ENCODE measurements at places on chromosomes 3 and 15.

DNA sequence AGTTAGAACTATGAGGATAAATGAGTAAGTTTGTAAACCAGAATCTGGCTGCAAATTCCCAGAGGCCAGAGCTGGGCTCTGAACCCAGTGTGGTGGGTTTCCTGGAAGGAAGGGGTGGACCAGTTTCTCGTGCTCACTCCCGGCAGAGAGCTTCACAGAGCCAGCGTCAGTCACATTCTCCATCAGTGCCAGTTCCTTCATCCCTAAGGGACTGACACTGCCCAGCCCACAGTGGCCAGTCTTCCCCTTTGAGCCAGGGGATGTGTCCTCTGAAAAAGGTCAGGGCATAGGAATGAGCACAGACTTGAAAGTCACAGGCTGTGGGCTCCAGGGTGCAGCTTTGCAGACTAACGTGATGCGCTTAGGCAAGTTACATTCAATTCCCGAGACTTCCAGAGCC lies 135.8 kb upstream of the HACD2 start:
- no peak for DNase-seq

- DNase-seq: no peak
These were observed 211.5 kb downstream of the NECTIN3 start for GRCh38 chr3:111283165-111283564.

DNA sequence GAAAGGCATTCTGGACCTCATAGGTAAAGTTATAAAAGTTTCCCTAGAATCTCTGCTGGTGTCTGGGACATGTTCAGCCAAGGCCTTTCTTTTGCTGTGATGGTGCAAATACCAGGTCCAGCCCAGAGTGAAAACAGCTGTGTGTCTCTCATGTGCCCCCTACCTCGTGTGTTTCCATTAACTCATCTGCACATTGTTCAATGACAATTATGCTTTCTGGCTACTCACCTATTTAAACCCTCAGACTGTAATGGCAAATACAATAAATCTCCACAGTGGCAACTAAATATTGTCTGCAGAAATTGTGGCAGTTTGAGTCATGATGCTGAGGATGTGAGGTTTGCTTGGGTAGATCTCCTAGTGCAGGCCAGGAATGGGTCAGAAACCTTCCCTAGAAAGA lies 53.1 kb upstream of the GALNT15 start:
- DNase-seq: no peak

- peak; percentile 89 for DNase-seq
These were observed 91.3 kb downstream of the PLXNA1 start for GRCh38 chr3:127073941-127074820.

GRCh38 chr3:188199386-188199785 lies 45.4 kb downstream of the LPP start:
- DNase-seq: no peak

DNA sequence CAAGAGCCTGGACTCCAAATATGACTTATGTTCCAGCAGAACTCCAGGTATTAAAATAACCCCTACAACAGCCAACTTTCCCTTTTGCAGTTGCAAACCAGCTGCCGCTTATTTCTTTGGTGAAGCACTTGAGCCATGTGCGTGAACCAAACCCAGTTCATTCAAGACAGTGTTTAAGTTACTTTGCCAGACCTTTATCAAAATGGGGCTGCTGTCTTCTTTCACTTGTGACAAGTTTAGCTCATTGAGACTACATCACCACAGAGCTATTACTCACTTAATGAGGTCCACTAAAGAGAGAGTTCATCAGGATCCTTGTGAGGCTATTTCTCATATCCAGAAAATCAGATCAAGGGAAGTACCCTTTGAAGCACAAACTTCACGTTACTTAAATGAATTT lies 2.4 kb upstream of the XRN1 start:
- no peak for DNase-seq

- no peak for DNase-seq
These were observed 958.8 kb upstream of the NR2F2 start for GRCh38 chr15:95371664-95372063.

- DNase-seq: no peak
These were observed 106.6 kb downstream of the MYH15 start for GRCh38 chr3:108403686-108404345.

- no peak for DNase-seq
These were observed 79.0 kb downstream of the NEDD4 start for GRCh38 chr15:55914446-55914845.

DNA sequence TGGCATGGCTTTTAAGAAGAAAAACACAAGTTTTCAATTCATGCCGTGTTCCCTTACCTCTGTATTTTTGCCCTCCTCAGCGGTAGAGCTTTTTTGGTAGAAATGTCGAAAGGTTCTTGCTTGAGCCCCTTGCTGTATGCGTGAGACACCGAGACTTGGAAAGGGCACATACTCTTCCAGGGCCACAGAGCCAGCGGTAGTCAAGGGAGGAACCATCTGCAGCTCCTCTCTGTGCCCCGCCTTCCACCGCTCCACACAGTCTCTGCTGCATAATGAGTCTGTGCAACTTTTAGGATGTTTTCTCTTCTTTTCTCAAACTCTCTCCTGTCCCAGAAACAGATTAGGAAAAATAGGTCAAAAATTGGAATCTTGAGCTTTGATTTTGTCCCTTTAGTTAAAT lies 77.5 kb downstream of the LPP start:
- DNase-seq: no peak

DNA sequence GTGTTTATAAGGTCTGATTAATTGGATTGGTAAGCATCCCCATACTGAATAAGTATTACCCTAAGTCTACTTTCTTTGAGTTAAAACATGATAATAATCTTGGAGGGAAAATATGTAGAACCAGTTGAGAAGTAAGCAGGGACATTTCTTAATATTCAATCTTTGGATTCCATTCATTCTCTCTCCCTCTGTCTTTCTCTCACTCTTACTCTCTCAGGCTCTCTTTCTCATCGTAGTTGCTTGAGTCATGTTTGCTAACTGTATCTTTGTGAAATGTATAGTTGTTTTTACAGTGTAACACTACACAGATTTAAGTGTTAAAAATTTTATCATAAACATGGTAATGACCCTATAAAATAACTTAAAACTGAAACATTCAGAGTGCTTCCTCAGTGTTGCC lies 163.8 kb downstream of the RSRC1 start:
- peak; percentile 11 for DNase-seq

DNA sequence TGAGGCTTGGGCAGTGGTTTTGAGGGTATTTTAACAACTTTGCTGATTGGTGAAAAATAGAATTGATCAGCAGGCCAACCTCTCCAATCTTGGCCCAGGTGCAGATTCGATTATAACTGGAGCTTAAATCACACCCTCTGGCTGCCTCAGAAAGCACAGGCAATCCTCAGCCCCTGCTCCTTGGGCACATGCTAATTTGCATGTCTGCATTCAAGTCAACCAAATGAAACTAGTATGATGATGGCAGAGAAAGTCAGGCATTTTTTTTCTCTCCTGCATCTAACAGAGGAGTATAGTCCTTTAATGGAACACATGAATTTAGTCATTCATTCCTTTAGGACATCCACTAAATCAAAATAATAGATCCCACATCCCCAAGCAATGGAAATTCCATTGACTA lies 16.8 kb upstream of the NMNAT3 start:
- no peak for DNase-seq

- DNase-seq: peak; percentile 62
These were observed 63.8 kb upstream of the SNRPA1 start for GRCh38 chr15:101358895-101359294.

DNA sequence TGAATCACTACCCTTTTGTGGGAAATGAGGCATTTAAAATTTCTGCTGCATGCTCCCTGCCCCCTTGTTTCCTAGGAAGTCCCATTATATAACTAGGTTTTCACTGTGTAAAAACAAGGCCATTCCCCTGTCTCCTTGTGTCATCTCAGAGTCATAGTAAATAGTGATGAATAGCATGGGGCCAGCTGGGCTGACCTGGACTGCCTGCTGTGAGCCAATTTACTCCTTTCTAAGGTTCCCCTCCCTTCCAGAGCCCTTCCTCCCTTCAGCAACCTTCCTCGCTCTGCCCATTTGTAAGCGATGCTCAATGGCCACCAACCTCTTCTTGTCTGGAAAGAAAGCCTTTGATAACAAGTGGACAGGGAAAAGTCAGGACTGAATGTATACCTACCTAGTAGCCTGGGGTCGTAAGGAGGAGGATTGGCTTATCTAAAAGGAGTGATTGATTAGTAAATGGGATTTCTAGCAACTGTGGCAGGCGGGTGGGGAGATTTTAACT lies 11.7 kb downstream of the ITGA11 start:
- peak; percentile 73 for DNase-seq

- DNase-seq: no peak
These were observed 54.2 kb upstream of the ARHGEF3 start for GRCh38 chr3:56855856-56856512.

- no peak for DNase-seq
These were observed 181.9 kb downstream of the SV2B start for GRCh38 chr15:91281947-91282346.

- DNase-seq: no peak
These were observed 27.4 kb downstream of the NKIRAS1 start for GRCh38 chr3:23889386-23889785.

- DNase-seq: no peak
These were observed 21.6 kb upstream of the RGMA start for GRCh38 chr15:93110502-93111040.

GRCh38 chr3:7205535-7205934 lies 344.6 kb downstream of the GRM7 start:
- no peak for DNase-seq

DNA sequence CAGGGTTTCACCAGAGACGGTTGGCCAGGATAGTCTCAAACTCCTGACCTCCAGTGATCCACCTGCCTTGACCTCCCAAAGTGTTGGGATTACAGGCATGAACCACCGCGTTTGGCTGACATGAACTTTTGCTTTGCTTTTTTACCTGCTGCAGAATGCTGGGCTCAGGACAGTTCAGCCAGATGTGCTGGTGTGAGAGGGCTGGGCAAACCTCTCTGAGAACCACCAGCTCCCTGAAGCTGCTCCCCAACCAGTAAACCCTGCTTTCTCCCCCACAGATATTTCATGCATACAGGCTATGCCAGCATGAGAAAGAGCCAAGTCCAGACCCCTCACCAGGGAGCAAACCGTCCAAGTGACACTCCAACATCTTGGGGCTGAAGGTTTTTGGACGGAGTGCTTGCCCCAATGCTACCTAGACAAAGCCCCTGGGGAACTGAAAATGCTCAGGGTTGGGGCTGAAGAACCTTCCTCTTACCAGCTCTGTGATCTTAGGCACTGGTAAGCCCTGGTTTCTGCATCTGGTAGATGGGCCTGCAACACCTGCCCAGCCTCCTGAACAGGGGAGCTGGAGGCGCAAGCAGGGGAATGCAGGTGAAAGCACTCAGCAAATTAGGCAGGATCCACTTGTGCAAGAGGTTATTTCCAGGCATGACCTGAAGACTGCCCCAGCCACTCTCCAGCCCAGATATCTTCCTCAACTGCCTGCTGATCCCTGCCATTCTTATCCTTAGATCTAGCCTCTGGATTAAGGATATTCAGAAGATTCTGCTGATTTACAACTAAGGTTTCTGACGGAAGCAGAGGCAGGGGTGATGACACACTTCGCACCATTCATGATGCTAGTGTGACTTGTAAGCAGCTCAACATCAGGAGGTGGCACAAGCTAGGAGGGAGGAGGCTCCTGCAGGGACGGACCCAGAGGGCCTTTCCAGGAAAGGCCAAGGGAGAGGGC lies 78.8 kb downstream of the TLE3 start:
- no peak for DNase-seq

DNA sequence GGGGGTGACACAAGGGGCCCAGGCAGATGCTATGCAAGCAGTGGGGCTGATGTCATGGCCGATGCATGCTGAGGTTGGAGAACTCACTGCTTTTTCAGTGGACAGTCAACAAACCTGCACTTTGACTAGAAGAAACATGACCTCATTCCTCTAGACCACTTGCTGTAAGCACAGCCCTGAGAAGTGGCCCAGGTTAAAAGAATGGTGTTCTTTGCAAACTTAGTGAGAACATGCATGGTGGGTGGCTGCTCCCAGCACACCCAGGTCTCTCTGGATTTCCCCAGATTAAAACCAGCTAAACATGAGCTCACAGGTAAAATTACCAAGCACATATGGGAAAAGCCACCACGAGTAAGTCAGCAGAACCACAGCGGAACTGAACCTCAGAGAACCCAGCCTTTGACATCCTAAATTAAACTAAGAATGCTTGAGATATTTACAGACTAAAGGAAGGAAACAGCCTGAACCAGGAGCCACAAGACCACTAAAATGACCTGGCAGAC lies 15.5 kb downstream of the DLEC1 start:
- DNase-seq: no peak

DNA sequence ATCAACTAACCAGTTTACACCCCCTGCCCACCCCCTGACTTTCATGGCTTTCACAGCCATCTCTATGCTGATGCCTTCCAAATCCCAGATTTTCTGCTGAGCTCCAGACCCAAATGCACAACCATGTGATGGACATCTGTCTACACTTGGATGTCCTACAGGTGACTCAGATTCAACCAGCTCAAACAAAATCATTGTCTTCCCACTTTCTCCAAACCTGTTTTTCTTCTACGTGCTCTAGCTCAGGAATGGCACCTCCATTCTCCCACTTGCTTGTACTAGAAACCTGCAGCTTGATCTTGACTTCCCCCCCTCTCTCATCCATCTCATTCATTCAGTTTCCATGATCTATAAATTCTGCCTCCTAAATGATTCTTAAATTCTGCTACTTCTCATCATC lies 34.1 kb upstream of the RARRES1 start:
- DNase-seq: no peak

DNA sequence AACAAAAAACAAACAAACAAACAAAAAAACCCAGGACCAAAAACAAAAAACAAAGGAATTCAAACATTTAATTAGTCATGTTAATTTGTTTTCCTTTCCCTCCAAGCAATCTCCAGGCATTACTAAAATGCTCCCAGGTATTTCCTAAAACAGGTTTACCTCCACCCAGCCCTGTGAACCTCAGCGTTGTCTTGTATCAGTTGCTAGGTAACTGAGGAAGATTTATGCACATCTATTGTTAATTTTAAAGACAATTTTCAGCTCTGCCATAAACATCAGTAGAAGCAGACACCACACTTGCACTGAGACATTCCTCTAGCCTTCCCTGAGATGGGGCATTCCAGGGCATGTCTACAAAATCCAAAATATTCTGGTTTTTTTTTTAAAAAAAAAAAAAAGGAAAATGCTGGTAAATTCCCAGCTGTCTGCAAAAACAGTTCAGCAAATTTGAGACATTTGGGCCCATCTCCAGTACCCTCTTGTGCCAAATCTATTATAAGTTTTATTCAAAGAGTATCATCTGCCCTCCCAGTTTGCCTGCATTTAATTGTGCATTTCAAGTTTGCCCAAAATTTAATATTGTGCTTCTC lies 227.6 kb downstream of the ADAMTS9 start:
- DNase-seq: no peak

- no peak for DNase-seq
These were observed 48.5 kb upstream of the NR2C2 start for GRCh38 chr3:14898929-14899328.
